ENCODE measurements at places on chromosomes 2 and 18.

DNA sequence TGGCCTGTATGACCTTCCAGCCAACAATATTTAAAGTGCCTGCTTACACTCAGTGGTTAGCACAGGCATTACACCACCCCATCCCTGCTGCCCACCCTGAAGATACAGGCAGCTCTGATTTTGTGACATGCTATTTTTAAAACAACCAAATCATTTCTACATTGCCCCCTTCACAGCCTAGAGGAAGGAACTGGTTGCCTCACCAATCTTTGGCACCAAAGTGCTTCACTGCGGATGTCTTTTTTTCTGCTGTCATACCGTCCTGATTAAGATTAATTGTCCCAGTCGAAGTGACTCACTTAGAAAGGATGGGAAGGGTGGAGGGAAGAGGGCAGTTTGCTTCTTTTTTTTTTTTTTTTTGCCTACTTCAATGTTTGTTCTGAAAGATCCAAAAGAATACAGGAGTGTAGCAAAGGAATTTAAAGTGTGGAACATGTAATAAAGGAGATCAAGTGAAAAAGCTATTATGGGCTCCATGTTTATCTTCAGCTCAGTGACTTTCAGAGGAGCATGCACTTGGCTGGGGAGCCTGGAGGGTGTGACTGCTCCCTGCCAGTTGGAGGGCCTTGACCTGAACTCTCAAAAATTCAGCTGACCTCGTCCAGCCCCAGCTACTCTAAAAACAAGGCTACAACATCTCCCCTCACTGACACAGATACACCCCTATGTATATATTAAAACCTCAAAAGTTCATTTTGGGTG, 501.1 kb upstream of the TNP1 start:
- DNase-seq = peak; percentile 60

- no peak for DNase-seq
These were observed 9.0 kb downstream of the SPTBN1 start for GRCh38 chr2:54465143-54465542.

- no peak for DNase-seq
These were observed 15.4 kb downstream of the CFAP65 start for GRCh38 chr2:219025637-219026585.

- DNase-seq = no peak
These were observed 690 bp downstream of the SDC1 start for GRCh38 chr2:20224164-20224715.

DNA sequence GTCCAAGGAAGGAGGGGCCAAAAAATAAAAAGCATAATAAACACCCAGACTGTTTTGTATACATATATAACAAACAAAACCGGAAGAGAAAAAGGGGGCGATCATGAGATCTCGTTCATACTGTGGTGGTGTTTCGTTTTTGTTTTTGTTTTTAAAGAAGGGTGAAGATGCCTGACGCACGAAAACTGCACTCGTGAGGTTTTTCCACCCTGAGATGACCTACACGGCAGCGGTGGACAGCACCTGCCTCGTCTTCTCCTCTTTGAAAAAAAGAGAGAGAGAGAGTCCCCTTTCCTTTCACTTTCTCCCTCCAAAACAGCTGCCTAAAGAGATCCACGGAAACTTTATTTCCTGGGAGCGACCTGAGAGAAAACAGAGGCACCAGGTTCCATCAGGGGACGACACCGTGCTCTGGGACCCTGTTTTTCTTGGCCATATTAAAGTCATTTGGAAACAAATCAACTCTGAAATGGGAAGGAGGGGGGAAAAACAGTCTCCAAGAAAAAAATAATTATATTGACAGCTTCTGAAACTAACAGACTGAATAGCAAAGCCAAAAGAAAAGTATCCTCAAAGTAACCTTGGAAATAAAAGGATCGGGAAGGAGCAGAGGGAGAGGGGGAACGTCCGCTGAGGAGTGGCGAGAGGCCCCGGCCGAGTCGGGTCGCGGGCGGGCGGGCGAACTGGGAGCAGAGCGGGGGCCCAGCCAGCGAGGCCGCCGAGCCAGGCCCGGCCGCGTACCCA, 3.5 kb downstream of the POU3F3 start:
- DNase-seq = no peak

DNA sequence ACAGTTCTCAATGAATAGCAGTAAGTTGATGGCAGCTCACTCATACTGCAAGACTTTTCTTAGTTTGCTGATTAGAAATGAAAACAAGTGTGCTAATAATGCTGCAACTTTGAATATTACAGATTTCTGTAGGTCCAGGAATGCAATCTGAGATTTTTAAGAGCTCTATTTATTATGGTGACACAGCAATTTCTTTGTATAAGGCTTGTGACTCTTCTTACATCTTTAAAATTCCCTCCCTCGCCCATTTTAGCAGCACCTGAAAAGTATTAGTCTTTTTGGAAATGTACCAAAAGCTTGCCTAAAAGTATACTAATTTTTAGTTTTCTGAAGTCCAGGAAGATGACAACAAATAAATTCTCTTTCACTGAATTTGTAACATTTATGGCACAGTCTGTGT, 4.4 kb upstream of the HTR2B start:
- no peak for DNase-seq

DNA sequence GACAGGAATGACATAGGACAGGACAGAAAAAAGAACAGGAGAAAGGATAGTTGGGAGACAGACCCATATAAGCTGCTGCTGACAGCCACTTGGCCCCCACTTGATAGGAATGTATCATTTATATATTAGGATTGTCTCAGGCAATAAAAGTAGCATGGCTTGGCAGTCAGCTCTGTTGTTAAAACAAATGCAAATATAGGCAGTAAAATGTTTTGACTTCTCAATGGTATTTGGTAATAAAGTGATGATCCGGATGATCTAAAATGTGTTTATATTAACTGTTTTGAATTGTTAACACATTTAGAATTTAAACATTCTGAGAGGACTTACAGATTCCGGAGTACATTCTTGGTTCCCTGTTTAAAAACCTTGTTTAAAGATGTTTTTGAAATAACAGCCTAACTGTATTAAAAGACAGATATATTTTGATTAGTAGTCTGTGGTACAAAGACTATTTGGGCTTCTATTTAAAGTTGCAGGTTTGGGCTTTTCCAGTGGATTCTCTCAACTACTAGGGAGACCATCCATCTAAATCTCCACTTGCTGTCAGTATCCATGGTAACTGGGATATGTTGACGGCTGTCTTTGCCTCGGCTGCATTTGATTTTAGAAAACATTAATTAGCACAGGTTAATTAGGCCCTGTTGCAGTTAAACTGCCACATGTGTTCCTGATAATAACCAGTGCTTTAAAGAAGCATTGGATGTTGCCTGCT, 147.6 kb downstream of the ESCO1 start:
- no peak for DNase-seq

DNA sequence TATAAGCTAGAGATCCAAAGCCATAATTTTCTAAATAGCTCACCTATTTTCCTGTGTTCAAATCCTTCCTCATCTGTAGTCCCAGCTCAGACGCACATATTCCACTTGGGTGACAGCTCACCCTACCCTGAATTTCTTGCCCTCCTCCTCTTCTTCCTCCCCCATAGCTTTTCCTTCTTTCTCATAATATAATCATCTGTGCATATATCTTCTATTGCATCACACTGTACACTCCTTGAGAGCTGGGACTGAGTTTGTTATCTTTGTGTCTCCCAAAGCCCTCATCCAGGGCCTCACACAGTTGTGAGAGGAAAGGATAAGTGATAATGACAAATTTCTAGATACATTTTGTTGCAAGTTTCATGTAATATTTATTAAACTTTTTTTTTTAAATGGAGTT, 55.9 kb upstream of the RTN4 start:
- peak; percentile 58 for DNase-seq

DNA sequence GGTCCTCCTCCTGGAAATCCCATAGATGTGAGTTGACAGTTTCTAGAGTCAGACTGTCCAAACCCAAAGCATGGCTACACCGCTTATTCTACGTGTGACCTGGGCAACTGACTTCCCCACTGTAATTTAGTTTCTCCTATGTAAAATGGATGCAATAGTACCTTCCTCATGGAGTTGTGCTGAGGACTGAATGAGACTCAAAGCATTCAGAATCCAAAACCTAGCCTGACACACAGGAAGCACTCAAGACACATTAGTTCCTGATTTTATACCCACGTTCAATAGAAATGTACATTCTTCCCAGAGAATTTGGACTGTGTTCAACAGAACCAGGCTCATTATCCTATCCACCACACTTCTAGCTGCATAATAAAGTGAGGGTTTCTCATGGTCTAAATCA, 88.8 kb downstream of the STK39 start:
- DNase-seq = no peak

- DNase-seq = no peak
These were observed 721 bp upstream of the EHD3 start for GRCh38 chr2:31233231-31233630.

- DNase-seq = no peak
These were observed 76.5 kb downstream of the STRN start for GRCh38 chr2:36889795-36890194.

GRCh38 chr18:61949946-61950345, 57.1 kb upstream of the RNF152 start:
- DNase-seq = no peak

- DNase-seq = no peak
These were observed 1.2 kb downstream of the KIF5C start for GRCh38 chr2:148876202-148876594.

DNA sequence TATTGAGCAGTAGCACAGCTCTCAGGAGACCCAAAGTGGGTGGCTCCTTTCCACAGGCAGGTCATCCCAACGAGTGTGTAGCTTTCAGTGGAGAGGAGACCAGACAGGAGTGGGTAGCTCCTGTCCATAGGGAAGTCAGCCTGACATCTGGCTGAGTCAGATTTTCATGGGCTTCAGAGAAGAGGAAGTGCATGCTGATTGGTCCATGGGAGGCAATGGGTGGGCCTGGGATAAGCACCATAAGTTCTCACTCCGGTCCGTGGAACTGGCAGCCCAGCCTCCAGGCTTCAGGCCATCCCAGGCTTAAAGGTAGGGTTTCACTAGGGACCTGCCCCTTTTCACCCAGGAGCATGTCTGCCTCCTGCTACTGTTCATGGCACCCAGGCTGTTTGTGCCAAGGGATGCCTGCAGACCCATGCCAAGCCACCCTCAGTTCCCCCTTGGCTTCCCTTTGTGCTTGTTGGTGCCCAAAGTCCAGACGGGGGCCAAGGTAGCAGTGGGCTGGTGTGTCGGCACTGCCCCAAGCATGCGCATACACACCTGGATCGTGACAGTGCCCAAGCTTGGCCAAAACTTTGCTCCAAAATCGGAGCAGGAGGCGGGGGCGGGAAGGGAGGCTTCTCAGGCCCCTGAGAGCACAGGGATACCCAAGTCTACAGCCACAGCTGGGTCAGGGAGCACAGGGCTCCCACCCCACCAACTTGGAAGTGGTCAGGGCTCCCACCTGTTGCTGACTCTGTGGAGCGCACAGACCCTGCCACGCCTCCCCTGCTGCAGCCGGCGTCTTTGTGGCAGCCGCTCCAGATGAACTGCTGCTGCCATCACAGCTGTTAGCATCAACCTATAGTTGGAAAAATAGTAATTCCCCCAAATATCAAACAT, 26.4 kb downstream of the MARCHF7 start:
- DNase-seq = peak; percentile 27

DNA sequence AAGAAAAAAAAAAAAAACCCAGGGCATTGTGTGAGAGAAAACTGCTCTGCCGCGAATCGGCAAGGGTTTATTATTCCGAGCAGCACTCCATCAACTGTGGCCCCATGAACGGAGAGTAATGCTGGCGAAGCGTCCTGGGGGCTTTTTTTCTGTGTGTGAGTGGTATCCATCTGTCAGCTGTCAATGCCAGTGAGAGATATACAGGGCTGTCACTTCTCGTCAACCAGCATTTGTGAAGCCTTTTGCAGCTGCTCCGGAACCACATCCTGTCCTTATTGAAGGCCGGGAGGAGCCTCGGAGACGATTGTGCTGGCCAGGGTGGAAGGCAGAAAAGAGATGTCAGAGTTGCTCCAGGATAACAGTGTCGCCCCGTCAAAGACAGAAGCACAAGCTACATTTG, 356.9 kb upstream of the SMIM21 start:
- no peak for DNase-seq

DNA sequence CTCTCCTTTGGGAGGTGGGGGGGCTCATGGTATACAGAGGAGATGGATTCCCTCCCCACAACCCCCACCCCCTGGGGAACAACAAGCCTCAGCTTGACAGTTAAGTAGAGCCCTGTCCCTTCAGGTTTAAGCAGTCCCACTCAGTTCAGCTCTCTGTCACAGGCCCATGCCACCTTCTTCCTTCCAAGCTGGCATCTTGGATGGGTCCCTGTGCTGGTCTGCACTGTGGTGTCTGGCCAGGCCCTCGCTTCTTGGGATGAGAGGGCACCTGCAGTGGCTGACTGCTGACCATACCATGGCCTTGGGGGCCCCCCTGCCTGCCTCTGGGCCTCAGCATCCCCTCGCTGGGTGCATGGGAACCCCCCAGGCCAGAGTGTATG, 20.4 kb upstream of the GPR17 start:
- no peak for DNase-seq

- no peak for DNase-seq
These were observed 107.1 kb upstream of the POU3F3 start for GRCh38 chr2:104746858-104747257.

GRCh38 chr2:21118302-21118920, 5.4 kb upstream of the TDRD15 start:
- peak; percentile 69 for DNase-seq

GRCh38 chr18:650428-650858, 7.0 kb upstream of the TYMS start:
- peak; percentile 89 for DNase-seq

GRCh38 chr2:216206821-216207220, 97.7 kb downstream of the XRCC5 start:
- no peak for DNase-seq

- no peak for DNase-seq
These were observed 269.7 kb downstream of the ALPK2 start for GRCh38 chr18:58359218-58359617.

- DNase-seq = no peak
These were observed 50.4 kb upstream of the RAPH1 start for GRCh38 chr2:203585516-203585915.

GRCh38 chr18:63619661-63620060, 24.4 kb downstream of the SERPINB4 start:
- no peak for DNase-seq

GRCh38 chr18:13889671-13890070, 25.7 kb downstream of the MC2R start:
- DNase-seq = no peak

GRCh38 chr2:217722883-217723472, 279.8 kb downstream of the TNS1 start:
- DNase-seq = no peak

DNA sequence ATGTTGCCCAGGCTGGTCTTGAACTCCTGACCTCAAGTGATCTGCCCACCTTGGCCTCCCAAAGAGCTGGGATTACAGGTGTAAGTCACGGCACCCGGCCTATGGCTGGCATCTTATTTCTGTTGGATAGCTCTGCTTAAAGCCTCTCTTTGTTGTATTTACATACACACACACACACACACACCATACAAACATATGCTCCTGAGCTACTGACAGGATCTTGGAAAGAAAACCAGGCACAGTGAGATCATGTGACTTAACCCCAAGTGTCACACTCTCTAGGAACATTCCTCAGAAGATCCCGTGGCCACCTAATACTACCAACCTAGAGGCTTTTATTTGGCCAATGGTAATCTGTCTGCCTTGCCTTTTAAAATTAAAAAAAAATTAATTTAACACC, 85.1 kb upstream of the HAAO start:
- DNase-seq = no peak

GRCh38 chr2:227507963-227508362, 36.0 kb downstream of the AGFG1 start:
- DNase-seq = no peak

Measured in OCI-M1 (cell line).